Stimulated activated CD4-positive, alpha-beta T cell treated with anti-CD3 and anti-CD28 coated beads, Interleukin-4, amount 100 ng/mL, for 1 hour (primary cell): ENCODE measurements at places on chromosomes 12 and 14.

- DNase-seq = no peak
Observed at GRCh38 chr12:43758247-43758727, 303 bp downstream of the PUS7L start.

- no peak for DNase-seq
Observed at GRCh38 chr14:102985665-102986064, 63.2 kb downstream of the AMN start.

- DNase-seq = peak; percentile 64
Observed at GRCh38 chr14:105203057-105203531, 22.0 kb upstream of the NUDT14 start.

DNA sequence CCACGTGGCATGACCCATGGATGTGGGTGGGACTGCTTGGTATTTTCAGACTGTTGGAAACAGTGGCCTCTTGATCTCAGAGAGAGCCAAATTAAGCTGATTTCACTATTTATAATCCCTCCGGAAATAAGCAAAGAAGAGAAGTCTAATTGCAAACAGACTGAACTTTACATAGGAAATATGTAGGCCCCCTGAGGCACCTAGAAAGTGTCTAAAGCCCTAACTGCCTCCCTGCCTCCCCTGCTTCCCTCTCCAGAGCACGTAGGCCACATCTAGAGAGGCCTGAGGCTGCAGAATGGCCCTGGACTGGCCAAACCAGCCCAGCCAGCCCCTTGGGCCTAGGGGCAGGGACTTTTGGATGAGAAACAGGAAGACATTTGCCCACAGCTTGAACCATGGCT lies 123.8 kb downstream of the ZFP36L1 start:
- no peak for DNase-seq
